Left renal cortex interstitium (tissue), 4 donors: ENCODE measurements at places on chromosomes 13 and 19. TPM values are rescaled to one million over a fixed set of nuclear protein-coding genes. Genes with fewer than 3 reads are reported as not detected.

TMEM238 gene
- 1.2 TPM for polyA plus RNA-seq

DNA sequence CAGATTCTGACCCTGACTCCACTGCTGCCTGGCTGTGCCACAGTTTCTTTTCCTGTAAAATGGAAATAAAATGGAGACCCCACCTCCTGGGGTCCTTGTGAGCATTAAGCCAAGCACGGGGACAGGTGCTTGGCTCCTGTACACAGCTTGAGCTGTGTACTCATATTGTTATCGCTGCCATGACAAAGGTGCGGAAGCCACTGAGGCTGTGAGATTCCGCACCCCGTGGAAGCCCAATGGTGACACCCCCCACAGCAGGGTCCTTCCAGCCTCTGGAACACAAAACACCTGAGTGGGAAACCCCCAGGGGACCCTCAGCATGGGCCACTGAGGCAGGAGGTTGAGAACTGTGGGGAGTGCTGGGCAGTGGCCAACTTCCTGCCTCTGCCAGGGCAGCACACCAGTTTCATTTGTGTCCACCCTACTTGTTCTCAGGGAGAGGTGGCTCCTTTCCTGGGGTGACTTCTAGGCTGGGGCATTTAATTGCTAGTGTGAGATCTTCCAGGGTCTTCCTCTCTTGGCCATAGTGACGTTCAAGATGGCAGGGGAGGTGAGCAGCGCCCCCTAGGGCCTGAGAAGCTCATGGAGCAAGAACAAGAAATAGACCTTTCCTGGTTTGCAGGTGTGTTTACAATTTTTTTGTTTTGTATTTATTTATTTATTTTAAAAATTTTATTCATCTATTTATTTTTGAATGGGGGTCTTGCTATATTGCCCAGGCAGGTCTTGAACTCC, 5.4 kb upstream of the JSRP1 start:
- no peak for DNase-seq

DNA sequence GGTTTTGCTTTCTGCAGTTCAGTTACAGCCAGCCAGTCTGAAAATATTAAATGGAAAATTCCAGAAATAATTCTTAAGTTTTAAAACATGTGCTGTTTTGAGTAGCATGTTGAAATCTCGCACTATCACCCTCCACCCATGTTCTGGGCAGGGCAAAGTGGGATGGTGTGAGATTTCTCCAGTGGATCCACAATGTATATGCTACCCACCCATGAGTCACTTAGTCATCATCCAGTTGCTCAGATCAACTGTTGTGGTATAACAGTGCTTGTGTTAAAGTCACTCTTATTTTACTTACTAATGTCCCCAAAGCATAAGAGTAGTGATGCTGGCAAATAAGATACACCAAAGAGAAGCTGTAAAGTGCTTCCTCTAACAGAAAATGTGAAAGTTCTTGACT, 56.4 kb downstream of the CYSLTR2 start:
- no peak for DNase-seq

DNA sequence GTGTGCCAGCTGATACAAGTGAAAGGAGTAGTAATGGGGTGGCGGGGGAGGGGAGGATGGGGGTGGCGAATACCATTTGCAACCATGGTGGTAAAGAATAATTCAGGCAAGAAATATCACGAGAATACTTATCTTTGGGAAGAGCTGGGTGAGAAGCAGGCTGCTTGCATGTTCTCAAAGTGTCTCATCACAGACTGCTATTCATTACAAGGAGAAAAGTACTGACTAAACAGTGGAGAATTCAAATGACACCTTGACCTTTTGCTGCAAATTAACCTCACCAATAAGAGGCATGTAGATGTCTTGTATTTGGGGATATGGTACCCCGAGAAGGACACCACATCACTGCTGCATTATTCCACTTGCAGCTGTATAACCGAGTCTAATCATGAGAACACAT, 585.7 kb upstream of the GPC6 start:
- DNase-seq, result no peak

- DNase-seq, result no peak
These were observed 94.1 kb downstream of the KL start for GRCh38 chr13:33110386-33110712.

DNA sequence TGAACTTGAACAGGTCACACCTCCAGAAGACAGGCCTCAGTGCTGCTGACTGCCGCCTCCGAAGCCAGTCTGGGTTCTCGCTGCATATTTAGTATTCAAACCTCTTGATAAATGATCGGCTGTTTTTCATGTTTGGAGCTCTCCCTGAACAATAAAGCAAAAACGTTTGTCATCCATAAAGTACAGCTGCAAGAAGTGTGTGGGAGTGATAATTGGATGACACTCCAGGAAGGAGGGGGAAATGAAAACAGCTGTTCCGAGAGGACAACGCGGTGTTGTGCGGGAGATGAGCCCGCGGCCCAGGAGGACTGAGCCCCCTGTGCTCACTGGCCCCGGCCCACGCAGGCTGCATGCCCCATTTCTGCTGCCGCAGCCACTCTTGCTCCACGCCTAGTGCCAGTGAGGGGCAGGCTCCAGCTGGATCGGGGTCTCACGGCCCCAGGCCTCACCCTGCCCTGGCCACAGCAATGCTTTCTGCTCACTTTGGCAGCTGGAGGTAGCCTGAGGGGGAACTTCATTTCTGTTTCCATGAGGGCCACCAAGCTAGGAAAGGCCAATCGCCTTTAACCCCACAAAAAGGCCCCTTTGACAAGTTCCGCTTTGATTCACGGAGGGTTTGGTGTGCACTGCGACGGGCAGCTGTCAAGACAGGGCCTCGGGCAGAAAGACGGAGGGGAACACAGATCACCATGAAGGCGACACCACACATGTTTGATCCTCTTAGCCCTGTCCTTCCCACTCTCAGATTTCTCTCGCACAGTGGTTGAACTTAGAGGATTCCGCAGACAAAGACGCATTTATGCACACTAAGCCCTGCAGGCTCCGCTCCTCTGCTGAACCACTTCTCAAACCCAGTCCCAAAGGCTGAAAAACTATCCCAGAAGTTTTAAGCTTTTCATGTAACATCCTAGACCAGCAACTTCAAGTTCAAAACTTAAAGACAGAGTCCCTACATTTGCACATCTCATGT, 537.6 kb downstream of the EFNB2 start:
- DNase-seq, result no peak

CACNG6 gene
- 1.2 TPM for polyA plus RNA-seq

GPR42 gene
- not detected for polyA plus RNA-seq

- no peak for DNase-seq
These were observed 1210.0 kb downstream of the SLITRK1 start for GRCh38 chr13:82672248-82672647.

DNA sequence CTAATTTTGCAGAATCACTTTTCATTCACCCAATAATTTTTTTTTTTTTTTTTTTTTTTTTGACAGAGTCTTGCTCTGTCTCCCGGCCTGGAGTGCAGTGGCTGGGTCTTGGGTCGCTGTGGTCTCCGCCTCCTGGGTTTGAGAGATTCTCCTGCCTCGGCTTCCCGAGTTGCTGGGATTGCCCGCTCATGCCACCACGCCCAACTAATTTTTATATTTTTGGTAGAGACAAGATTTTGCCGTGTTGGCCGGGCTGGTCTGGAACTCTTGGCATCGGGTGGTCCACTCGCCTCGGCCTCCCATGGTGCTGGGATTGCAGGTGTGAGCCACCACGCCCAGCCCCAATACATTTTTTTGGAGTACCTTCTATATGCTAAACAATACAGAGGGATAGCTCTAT, 1120.0 kb upstream of the ATXN8OS start:
- no peak for DNase-seq

- DNase-seq, result no peak
These were observed 11.6 kb downstream of the SHKBP1 start for GRCh38 chr19:40588110-40588854.

DNA sequence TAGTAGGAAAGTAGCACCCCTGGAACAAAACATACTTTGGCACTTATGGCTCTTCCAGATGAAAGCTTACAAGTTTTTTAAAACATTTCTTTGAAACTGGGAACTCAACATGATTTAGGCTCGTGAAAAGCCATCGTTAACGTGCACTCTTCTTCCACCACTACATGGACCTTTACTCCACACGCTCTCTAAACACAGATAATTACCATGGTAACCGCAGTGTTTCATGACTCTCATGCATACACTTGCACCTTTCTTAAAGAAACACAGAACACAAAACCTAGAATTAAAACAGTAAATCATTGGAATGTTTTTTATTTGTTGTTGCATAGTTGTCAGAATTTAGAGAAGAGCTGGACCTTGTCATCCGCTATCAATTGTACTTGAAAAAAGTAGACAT, 154.3 kb downstream of the FGF9 start:
- DNase-seq, result no peak

FXYD7 gene
- 1.9 TPM for polyA plus RNA-seq

ADAMTSL5 gene
- polyA plus RNA-seq, result 0.23 TPM

PHLDB3 gene
- polyA plus RNA-seq, result 8.6 TPM

KL gene
- polyA plus RNA-seq, result 57.1 TPM

- no peak for DNase-seq
These were observed 13.2 kb downstream of the CLEC4G start for GRCh38 chr19:7718668-7719067.

DNA sequence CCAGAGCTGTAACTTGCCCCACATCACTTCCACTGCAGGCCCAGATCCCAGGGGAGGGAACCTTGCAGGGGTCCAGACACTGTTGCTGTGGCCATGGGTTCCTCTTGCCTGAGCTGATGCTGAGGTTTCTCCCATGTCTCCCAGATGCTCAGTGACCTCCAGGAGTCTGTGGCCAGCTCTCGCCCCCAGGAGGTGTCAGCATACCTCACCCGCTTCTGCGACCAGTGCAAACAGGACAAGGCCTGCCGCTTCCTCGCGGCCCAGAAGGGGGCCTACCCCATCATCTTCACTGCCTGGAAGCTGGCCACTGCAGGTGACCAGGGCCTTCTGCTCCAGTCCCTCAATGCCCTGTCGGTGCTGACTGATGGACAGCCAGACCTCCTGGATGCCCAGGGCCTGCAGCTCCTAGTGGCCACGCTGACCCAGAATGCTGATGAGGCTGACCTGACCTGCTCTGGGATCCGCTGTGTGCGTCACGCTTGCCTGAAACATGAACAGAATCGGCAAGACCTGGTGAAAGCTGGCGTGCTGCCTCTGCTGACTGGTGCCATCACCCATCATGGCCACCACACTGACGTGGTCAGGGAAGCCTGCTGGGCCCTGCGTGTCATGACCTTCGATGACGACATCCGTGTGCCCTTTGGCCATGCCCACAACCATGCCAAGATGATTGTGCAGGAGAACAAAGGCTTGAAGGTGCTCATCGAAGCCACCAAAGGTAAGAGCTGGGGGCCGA, 12.1 kb upstream of the SLC25A42 start:
- DNase-seq, result no peak

GRCh38 chr13:101565317-101565716, 112.8 kb downstream of the ITGBL1 start:
- no peak for DNase-seq

DNA sequence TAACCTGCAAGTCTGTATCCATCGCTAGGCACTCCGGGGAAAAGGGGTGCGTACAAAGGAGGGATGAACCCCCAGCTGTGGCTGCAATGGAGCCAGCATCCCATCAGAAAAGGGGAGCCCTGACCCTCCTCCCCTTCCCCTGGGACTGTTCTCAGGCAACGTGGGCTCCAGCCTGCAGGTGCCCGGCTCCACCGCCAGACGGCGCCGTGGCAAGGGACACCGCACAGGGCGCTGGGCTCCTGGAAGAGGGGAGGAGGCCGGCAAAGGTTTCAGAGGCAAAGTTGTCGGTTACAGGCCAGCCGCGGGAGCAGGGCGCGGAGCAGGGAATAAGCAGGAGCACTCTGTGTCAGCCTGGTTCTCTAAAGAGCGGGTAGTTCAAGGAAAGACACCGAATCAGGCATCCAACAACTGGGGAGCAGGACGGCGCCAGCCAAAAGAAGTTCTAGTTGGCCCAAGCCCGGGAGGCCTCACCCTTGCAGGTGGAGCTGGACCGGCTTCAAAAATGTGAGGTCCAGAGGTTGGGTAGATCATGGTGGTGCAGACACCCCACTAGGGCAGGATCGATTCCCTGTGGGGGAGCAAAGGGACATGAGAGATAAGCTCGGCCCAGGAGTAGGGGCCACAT, 53.0 kb upstream of the ATP12A start:
- DNase-seq, result peak; percentile 20

GRCh38 chr13:64917566-64917965, 2312.6 kb downstream of the PCDH9 start:
- no peak for DNase-seq

- DNase-seq, result no peak
These were observed 421 bp downstream of the TNPO2 start for GRCh38 chr19:12723381-12723640.

PCDH9 gene
- polyA plus RNA-seq, result 16.1 TPM

GRCh38 chr13:30696278-30697176, 38.8 kb upstream of the ALOX5AP start:
- no peak for DNase-seq

DNA sequence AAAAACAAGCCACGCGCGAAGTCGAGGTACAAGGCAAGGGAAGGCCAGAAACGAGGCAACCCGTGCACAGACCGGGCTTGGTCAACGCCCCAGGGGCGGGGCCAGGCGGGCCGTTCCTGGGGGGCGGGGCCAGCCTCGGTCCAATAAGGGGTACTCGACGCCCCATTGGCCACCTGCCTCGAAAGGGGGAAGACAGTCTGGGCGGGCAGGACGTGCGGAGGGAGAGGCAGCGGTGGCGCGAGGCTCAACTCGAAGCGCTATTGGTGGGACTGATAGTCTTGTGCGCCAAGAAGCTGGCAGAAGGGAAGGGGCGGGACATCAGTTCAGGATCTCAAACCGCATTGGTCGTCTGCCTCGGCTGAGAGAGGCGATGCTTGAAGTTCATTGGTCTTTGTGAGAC, at the start of gene LYPD4:
Gene LYPD4 (minus strand): TSS at position 83 of the 400 bp plus-strand sequence. CDS start 5,398 bp downstream, outside the sequence.
- no peak for DNase-seq

GRCh38 chr19:46107371-46107770, 17.1 kb downstream of the IGFL3 start:
- no peak for DNase-seq

ZNF613 gene
- 14.1 TPM for polyA plus RNA-seq

GRCh38 chr13:65907666-65908525, 1322.2 kb downstream of the PCDH9 start:
- no peak for DNase-seq

- DNase-seq, result no peak
These were observed 2009.5 kb upstream of the PCDH20 start for GRCh38 chr13:63425131-63425530.

HIPK4 gene
- polyA plus RNA-seq, result 0.06 TPM

DNA sequence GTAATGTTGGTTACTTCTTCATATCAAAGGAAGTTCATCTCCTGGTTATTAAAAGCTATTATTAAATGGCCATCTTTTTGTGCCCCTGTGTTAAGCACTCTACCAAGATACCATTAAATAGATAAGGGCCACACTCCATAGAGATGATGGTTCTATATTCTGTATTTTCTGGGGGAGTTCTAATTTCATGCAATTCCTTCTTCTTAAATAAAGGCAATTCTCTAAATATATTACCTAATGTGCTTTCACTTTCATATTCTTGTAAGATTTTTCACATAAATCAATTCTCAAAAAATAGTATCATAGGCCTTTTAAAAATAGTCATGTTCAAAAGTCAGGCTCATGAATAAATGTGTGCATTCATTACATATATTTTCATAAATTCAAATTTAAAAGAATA, 47.0 kb upstream of the USPL1 start:
- DNase-seq, result no peak
